ENCODE measurements at places on chromosomes 6 and 20.

- no peak for DNase-seq
Observed at GRCh38 chr6:15626878-15627674, 35.8 kb downstream of the DTNBP1 start.

- DNase-seq, result no peak
Observed at GRCh38 chr6:109447878-109448555, 7.5 kb downstream of the SMPD2 start.

- no peak for DNase-seq
Observed at GRCh38 chr6:112214739-112215269, 39.6 kb downstream of the LAMA4 start.

DNA sequence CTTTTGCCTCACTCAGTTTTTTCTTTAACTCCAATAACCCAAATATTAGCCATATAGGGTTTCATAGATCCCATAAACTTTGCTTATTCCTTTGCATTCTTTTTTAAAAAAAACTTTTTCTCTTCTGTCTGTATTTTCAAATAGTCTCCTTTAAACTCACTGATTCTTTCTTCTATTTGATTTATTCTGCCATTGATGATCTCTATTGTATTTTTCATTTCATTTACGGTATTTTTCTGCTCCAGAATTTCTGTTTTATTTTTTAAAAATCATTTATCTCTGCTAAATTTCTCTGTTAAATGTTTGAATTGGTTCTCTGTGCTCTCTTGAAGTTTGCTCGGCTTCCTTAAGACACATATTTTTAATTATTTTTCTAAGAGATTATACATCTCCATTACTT lies 573.3 kb upstream of the MAN1A1 start:
- DNase-seq, result no peak
